Stimulated activated CD4-positive, alpha-beta T cell treated with anti-CD3 and anti-CD28 coated beads, Interleukin-2, amount 100 ng/mL, for 24 hours (primary cell): ENCODE measurements at places on chromosomes 1 and 21.

- DNase-seq = no peak
Measured at GRCh38 chr1:30525971-30526651, 197.3 kb downstream of the MATN1 start.

GRCh38 chr1:175842550-175842949, 99.2 kb upstream of the TNR start:
- DNase-seq = no peak

GRCh38 chr1:50929376-50929958, 30.6 kb downstream of the FAF1 start:
- DNase-seq = no peak

DNA sequence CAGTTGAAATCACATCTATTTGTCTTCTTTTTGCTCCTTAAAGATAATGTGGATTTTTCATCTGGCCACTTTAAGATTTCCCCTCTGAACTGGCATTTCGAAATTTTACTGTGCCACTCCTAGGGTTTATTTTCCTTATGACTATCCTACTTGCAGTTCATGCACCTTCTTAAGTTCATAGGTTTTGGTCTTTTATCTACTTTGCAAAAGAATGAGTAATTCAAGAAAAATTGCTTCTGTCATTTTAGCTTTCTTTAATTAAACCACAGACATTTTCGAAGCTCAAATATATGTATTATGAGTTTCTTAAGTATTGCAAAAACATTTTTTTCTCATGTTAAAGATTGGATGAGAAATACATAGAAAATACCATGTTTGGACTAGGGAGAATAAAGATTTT, 1244.8 kb upstream of the TMPRSS15 start:
- DNase-seq = no peak

GRCh38 chr1:236064674-236065508, at the start of gene NID1:
NID1 (minus strand) TSS chr1:236065090; CDS start chr1:236065079, 11 bp downstream.
- peak; percentile 34 for DNase-seq

- DNase-seq = peak; percentile 81
Measured at GRCh38 chr1:18883636-18884418, 18.5 kb downstream of the ALDH4A1 start.

- no peak for DNase-seq
Measured at GRCh38 chr1:77631751-77632150, 50.7 kb downstream of the ZZZ3 start.

DNA sequence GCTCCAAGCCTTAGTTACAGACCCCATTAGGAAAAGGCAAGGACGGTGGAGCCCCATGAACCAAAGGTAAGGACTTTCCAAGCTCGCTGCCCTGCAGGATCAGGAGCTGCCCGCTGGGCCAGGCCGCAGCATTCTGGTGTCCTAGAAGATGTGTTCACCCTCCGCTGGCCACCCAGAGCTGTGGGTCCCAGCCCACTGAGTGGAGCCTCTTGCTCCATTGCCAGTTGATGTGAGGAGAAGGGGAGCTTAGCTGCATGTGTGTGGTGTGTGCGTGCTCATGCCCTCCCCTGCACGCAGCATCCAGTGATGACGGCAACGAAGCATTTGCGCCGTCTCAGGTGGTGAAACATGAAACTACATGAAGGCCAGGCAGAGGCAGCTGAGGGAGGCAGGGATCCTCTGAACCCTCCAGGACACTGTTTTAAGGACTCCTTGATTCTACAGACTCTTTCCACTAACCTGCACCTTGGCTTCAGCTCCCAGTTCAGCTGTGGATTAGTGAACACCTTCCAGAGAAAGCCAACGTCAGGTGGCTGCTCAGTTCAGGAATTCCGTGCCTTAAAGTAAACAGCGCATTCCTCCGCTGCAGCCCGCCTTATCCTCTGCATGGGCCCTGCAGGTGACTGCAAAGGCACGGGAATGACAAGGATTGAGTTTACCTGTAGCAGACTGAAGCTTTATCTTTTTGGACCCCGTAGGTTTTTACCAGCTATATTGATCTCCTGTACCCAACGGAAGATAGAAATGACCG, 48.7 kb downstream of the SMYD2 start:
- no peak for DNase-seq

GRCh38 chr1:14064649-14065442, 364.9 kb downstream of the PRDM2 start:
- no peak for DNase-seq

DNA sequence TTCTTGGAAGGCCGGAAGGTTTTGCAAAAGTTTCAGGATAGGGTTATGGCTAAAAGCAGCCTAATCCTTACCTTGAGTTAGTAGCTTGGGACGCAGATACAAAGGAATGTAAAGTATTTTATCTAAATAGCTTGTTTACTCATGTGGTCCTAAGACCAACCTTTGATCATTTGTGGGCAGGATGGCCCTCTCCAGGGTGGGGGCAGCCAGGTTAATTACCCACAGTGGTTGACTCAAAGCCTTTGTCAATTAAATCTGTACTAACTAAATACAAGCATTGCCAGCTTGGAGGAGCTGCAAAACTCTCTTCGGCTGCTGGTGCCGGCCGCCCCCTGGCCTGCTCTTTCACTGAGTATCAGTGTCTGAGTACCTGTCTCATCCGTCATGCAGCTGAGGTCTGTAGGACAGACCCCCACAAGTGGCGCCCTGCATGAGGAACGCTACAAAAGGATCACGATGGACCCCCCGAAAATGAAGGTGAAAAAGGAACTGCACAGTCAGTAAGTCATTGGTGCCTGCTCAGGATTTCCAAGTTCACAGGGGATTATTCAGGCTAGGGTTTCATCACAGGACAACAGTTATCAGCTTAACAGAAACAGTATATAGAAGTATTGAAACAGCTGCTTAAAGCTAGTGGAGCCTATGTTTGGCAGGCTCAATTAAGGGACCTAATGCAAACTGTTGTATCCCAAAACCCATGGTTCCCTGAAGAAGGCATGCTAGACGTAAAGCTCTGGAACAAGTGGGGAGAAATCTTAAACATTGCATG, 212.5 kb upstream of the MAP1LC3C start:
- no peak for DNase-seq

- no peak for DNase-seq
Measured at GRCh38 chr1:207973898-207974568, 63.1 kb upstream of the CD34 start.

GRCh38 chr1:56901716-56902115, 47.1 kb downstream of the C8A start:
- DNase-seq = no peak

DNA sequence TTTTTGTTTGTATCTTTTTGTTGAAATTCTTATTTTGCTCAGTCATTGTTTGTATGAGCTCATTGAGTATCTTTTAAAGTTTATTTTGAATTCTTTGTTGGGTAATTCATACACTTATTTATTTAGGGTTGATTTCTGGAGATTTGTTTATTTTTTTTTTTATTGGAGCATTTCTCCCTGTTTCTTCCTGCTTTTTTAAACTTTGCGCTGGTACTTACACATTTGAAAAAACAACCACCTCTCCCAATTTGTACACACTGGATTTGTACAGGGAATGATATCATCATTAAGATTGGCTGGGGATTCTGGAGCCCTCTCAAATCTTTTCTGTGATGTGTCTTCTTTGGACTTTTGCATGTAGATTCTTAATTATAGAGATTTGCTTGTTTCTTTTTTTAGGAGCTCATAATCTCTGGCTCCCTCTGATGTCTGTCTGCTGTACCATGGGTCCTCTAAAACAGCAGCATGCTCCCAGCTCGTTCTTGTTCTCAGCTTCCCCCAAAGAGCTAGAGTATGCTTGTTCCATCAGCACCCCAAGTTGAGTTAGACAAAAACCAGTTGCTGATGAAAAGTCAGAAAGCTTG, 310.7 kb downstream of the DUSP10 start:
- DNase-seq = no peak

DNA sequence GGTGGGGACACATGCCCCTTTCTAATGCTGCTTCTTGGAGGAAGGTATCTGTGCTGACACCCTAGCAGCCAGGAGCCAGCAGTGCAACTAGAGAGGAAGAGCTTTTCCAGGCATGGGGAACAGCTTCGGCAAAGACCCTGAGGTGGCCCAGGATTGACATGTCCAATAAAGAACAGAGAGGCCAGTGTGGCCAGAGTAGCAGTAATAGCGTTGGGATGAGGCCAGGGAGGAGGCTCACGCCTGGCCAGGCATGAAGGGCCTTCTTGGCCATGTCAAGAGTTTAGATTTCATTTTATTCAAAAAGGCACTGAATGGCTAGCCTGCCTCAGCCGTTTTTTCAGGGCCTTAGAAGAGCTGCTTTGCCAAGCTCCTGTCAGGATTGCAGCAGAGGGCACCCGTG, 16.3 kb upstream of the ADAMTSL4 start:
- no peak for DNase-seq

GRCh38 chr1:1135339-1136136, 19.6 kb upstream of the C1orf159 start:
- DNase-seq = no peak

GRCh38 chr21:39441502-39442475, 3.8 kb downstream of the LCA5L start:
- peak; percentile 27 for DNase-seq

- no peak for DNase-seq
Measured at GRCh38 chr1:21065851-21066250, 110.8 kb downstream of the EIF4G3 start.

DNA sequence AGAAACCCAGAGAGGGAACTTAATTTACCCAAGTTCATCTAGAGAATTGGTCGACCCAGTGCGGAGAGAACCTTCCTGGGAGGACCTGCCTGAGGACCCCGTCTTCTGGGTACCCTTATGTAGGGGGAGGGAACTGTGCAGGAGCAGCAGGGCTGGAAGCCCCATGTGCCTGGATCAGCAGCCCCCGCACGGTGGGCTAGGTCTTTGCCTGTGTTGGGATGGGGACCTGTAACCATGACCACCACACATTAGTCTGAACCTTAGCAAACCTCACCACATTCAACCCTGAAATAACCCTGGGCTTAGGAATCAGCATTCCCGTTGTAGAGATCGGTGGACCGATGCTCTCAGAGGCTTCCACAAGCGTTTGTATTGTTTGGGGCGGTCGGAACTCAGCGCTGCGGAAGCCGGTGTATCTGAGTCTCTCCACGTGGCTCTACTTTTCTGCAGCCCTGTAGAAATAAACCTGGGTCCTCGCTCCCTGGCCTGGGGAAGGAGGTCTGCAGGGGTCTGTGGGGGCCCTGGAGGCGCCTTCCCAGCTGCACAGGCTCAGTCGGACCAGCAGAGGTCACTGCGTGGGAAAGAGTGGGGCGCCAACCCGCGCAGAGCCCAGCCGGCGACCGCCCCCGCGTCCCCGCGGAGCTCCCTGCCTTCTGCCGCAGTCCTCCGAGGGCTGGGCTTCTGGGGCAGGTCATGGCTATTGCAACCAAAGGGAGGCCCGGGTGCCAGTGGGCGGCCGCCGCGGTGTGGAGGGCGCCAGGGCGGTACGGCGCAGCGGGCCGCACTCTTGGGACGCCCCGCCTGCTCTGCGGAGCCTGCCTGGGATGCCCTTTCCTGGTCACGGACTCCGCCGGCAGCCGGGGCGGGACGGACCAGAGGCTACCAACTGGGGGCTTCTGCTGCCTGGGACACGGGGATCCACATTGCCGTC, 36.2 kb upstream of the KCNA10 start:
- DNase-seq = peak; percentile 61

DNA sequence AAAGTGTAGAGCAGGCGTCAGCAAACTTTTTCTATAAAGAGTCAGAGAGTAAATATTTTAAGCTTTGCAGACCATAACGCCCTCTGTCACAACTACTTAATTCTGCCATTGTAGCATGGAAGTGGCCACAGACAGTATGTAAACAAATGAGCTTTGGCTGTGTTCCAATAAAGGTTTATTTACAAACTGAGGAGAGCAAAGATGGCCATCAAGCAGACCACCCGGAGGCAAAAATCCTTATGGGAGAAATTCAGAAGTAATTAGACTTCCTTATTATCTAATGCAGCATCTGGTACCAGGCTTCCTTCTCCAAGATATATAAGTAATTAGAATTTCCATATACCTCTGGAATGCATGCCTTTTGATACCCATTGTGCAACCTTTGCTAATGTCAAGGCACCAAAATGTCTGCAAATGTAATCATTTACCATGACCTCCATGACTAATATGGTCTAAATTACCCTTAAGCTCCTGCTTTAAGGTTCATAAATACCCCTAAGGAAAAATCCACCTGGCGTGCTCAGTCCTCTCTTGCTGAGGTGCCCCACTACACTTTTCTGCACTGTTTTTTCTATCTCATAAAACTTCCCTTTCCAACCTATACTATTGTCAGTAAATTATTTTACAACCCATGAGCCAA, 377.8 kb downstream of the MATN1 start:
- no peak for DNase-seq

DNA sequence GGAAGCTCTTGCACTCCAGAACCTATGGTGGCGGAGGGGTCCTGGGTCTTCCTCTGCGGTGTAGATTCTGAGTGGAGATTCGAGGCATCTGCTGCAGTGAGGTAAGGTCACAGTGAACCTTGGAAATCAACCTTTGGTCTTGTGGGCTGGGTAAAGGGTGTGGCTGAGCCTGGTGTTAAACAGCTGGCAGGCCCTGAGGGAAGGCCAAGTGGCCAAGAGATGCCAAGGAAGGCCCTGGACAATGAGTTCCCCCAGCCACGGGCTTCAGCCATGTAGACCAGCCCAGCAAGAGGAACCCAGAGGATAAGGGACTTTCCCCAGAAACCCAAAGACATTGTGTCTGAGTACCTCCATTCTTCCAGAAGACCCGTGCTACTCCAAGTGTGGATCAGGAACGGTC, 137.2 kb upstream of the ETS2 start:
- no peak for DNase-seq

- no peak for DNase-seq
Measured at GRCh38 chr1:97726386-97726785, 194.4 kb downstream of the DPYD start.

DNA sequence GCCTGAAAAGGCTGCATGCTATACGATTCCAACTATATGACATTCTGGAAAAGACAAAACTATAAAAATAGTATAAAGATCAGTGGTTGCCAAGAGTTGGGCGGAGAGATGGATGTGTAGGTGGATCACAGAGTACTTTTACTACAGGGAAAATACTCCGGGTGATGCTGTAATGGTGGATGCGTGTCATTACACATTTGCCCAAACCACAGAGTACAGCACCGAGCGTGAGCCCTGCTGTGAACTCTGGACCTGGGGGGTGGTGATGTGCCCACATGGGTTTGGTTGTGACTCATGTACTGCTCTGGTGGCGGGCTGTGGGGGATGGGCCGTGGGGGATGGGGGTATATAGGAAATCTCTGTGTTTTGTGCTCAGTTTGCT, 162.7 kb upstream of the COL6A1 start:
- DNase-seq = peak; percentile 86

GRCh38 chr1:65172936-65173690, 25.1 kb downstream of the AK4 start:
- no peak for DNase-seq

- DNase-seq = no peak
Measured at GRCh38 chr1:9250411-9251381, 16.1 kb downstream of the H6PD start.
